ENCODE measurements at places on chromosomes 5 and 9.

DNA sequence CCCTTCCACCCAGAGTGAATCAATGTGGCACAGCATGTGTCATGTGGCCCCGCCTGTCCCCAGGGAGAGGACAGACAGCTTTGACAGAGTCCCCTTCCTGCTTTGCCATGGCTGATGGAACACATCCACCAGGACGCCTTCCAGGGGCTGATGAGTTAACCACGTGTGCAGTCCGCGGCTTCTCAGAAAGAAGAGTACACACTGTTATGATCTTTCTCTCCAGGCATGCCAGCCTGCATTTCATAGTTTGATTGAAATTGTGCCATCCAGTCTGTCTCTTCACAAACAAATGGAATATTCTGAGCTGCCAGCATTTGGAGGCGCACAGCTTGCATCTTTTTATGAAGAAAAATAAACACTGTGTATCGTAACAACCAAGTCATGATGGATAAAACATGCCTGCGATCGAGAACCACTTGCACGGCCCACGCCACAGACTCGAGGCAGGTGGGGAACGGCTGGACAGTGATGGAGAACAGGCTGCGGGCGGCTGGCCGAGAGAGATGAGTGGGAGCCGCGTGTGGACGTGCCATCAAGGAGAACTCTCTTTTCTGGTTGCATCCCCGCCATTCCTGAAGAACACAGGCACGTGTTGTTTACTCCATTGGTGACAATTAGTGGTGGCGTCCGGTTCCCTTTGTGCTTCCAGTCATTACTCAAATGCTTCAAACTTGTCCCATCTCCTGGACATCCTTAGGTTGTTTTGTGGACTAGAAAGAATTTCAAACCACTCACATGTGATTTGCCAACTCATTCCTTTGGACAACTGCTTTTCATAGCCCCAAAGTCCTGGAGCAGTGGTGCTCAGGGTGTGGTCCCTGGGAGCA lies 220.2 kb downstream of the AGTPBP1 start:
- no peak for DNase-seq

GRCh38 chr9:132126680-132127236 lies 35.1 kb upstream of the NTNG2 start:
- no peak for DNase-seq

- no peak for DNase-seq
Observed at GRCh38 chr5:144333336-144333920, 162.8 kb downstream of the KCTD16 start.

- DNase-seq: no peak
Observed at GRCh38 chr9:114968671-114969070, 38.3 kb upstream of the TNFSF8 start.

- DNase-seq: no peak
Observed at GRCh38 chr5:147751-148150, 43.5 kb upstream of the LRRC14B start.

- DNase-seq: no peak
Observed at GRCh38 chr5:15574806-15575325, 74.9 kb downstream of the FBXL7 start.

GRCh38 chr5:135835766-135836165 lies 1.3 kb downstream of the SLC25A48 start:
- DNase-seq: no peak

GRCh38 chr9:88258024-88258423 lies 119.7 kb upstream of the SPATA31C2 start:
- no peak for DNase-seq

GRCh38 chr5:118723021-118723338 lies 265.4 kb downstream of the DTWD2 start:
- DNase-seq: no peak

GRCh38 chr9:113026200-113026599 lies 14.2 kb upstream of the ZNF883 start:
- DNase-seq: no peak

DNA sequence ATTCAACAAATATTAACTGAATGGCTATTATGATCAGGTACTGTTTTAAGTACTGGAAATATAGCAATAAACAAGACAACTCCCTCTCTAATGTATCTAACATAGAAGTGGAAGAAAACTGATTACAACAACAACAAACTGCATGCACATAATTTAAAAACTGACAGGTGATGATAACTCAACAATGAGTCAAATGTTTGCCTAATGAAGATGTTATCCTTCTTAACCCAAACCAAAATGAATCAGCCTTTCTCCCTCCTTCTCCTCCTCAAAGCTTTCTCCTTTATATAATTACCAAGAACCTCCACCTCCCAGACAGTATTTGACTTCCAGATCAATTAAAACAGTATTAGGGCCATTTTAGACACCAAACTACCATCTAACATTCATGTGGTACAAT lies 49.3 kb downstream of the RICTOR start:
- no peak for DNase-seq

- DNase-seq: no peak
Observed at GRCh38 chr9:14349447-14350348, 35.8 kb upstream of the NFIB start.

DNA sequence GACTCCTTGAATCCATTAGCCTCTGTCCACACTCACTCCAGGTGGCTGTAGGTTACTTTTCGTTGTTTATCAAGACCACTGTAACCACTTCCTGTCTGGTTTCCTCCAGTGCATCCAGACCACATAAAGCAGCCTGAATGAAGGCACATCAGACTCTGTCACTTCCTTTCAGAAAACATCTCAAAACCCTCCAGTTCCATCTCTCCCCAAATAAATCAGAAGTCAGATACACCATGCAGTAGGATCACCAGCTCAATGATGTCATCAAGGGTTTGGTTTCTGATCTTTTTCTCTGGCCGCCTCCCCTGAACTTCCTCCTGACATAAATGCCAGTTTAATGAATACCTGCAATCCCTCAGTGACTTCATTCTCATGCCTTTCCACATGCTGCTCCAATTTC lies 161.2 kb downstream of the ZNF462 start:
- no peak for DNase-seq

- no peak for DNase-seq
Observed at GRCh38 chr5:31770132-31770720, 131.3 kb downstream of the PDZD2 start.

DNA sequence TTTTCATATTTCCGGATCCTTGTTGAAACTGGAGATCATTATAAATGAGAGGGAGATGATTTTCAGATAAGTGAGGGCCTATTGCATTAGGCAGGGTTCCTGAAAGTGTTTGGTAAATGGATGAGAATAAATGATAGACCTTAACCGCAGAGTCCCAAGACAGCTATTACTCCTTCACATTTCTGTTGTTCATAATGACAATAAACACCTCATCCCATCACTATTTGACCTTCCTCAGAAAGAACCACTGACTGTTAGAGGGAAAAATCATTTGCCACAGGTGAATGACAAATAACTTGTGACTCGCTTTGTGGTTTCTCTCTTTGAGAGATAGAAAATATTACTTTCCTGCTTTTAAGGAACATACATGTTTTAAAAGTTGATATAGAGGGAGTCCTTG lies 47.3 kb upstream of the TRMT10B start:
- DNase-seq: no peak

DNA sequence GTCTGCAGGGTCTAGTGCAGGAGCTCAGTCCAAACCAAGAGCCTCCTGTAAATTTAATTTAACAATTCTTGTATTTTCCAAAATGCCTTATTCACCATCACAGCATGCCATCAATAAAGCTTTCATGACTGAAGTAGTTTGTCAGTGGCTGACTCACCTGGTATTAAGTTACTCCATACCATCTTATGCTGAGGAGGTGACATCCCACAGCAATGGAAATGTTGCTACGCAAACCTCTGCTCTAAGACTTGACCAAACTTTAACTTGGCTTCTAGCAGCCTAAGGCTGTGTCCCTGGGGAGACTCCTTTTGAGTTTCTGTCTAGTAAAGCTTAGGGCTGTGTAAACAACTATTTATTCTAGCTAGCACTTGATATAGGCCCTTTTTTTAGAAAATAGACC lies 1231.3 kb upstream of the CDH18 start:
- no peak for DNase-seq

GRCh38 chr9:79526149-79526672 lies 45.6 kb upstream of the TLE4 start:
- no peak for DNase-seq

DNA sequence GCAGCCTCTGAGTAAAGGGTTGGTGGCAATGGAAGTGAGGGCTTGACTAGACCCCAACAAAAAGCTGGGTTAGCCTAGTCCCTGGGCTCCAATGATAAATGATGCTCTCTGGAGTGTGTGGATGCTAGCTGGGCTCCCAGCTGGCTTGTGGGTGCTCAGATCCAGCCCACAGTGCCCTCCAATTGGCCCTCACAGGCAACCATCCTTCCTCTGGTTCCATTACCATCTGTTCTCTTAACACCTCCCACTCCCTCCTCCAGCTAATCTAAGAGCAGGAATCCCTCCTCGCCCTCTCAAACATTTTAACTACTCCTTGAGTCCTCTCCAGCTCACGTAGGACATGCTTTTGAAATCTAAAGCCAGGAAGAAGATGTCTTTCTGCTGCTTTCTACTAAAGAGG lies 25.2 kb upstream of the FRMD3 start:
- no peak for DNase-seq

GRCh38 chr5:75532190-75532589 lies 20.5 kb downstream of the POLK start:
- DNase-seq: no peak

- DNase-seq: no peak
Observed at GRCh38 chr5:4511996-4512656, 628.0 kb upstream of the ADAMTS16 start.

DNA sequence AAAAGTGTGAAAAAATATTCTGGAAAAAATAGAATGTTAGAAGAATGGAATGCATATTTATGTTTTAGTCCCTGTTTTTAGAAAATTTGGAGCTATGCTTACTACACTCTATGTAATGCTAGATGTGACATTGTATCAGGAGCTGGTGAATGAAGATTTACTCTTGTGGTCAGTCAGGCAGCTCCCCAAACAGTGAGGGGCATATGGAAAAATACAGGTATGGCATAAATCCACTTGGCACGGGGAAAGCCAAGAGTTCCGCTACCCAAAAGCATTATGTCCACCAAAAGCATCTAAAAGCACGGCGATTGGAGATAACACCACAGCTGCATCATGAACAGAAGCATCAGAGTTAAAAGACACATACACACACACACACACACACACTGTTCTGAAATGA lies 220.2 kb upstream of the KLF9 start:
- no peak for DNase-seq

GRCh38 chr5:58544195-58544594 lies 38.7 kb upstream of the RAB3C start:
- no peak for DNase-seq

GRCh38 chr5:82183828-82184227 lies 94.3 kb downstream of the RPS23 start:
- DNase-seq: no peak

GRCh38 chr5:157681048-157681447 lies 9.7 kb downstream of the C5orf52 start:
- no peak for DNase-seq

- no peak for DNase-seq
Observed at GRCh38 chr5:41157272-41157894, 55.9 kb downstream of the C6 start.

DNA sequence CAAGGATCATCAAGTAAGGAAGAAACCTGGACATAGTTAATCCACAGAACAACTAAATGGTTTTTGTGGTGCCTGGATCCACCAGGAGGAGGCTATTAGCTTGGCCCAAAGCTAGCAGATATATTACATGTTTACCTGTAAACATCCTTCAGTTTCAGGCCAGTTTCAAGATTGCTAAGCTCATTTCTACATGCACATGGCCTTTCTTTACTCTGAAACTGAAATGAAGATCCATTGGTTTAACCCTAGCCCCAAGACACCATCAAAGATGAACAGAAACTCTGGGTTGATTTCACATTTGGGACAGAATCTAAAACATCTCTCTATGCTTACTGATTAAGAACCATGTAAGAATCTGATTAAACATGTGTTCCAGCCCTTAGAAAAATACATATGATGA lies 611.8 kb downstream of the TLE1 start:
- DNase-seq: no peak

DNA sequence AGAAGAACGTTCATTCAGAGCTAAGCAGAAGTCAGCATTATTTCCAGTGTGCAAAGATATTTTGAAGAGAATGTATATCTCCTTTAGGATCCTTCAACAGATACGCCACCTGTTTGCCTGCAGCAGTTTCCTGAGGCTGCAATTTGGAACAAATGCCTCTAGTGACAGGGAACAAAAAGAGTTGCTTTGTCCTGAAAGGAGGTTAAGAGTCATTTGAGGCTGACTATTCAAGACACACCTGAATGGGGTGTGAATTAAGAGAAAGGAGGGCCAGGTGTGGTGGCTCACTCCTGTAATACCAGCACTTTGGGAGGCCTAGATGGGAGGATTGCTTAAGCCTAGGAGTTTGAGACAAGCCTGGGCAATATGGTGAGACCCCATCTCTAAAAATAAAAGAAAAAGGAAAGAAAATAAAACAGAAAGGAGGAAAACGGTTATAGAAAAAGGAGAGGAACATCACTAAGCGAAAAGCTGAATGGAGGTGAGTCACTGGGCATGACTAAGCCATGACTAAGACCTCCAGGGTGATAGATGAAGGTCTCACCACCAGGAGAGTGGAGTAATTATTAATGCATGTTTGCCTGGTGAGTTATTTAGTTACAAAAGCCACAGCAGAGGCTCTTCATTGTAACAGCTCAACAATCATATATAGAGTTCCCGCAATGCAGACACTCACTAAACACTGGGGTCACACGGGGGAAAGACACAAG lies 255.2 kb upstream of the TNC start:
- no peak for DNase-seq

GRCh38 chr9:105206821-105207699 lies 37.4 kb upstream of the SLC44A1 start:
- no peak for DNase-seq

DNA sequence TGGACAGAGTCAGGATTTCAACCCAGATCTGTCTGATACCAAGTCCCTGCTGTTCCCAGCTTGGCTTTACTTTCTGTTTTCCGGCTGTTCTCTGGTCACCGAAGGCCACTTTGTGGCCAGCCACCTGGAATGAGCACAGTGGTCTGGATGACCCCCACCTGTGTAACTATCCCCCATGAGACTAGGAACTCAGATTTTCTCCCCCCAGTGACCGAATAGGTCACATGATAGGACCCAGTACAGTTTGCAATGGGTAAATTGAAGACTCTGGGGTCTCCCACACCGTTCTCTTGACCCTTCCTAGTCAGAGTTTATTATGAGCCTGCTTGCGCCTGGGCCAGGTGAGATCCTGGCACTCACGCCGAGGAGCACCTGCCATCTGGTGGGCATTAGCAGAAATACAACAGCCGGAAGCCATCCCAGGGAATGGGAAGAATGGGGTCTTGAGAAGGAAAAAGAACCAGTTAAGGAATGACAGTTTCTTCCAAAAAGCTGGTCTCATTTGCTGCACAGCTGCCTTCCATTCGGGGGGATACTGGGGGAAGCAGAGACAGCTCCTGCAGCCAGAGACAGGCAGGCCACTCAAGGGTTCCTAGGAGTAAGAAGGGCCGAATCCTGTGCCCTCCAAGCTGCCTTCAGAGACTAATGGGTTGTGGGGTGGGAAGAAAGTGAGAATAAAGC lies 7.1 kb downstream of the PHYHD1 start:
- DNase-seq: no peak

- DNase-seq: no peak
Observed at GRCh38 chr9:131503626-131504465, 1.1 kb downstream of the POMT1 start.

- no peak for DNase-seq
Observed at GRCh38 chr5:99004960-99005359, 76.2 kb upstream of the CHD1 start.

Measured in stimulated activated CD4-positive, alpha-beta T cell treated with anti-CD3 and anti-CD28 coated beads, Interleukin-1b, Interleukin-23, amount 100 ng/mL, for 1 hour (primary cell).